Neuronal stem cell (in vitro differentiated cells): ENCODE measurements at places on chromosomes 7 and 10.

- H3K4me1 ChIP-seq, result peaks cover 2% of the 10 kb centered on the region
- no peak overlapping the region for H3K4me3 ChIP-seq
- DNase-seq, result no peak
- no peaks in the 10 kb centered on the region for H3K27me3 ChIP-seq
Measured at GRCh38 chr7:41942468-41943093, 239.7 kb upstream of the INHBA start.

DNA sequence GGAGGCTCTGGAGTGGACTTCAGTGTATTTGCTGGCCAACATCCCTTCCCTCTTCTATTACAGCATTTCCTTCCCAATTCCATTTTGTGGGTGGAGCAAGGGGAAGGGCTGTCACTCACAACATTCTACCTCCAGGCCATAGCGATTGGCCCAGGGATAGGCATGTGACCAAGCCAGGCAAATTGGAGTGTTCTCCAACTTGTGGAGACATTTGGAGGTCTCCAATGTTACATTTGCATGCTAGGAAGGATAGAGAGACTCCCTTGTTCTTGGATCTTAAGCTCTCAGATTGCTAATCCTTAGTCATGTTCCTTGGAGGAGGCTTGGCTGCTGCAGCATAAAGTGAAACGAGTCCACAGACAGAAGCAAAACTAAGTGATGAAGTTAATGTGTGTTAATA lies 95.6 kb upstream of the KIF5B start:
- H3K4me3 ChIP-seq, result no peak overlapping the region
- no peaks in the 10 kb centered on the region for H3K4me1 ChIP-seq
- no peaks in the 10 kb centered on the region for H3K36me3 ChIP-seq
- H3K27me3 ChIP-seq, result no peaks in the 10 kb centered on the region
- H3K27ac ChIP-seq, result no peak overlapping the region

GRCh38 chr7:41261080-41261479 lies 441.8 kb downstream of the INHBA start:
- H3K4me1 ChIP-seq, result no peaks in the 10 kb centered on the region
- H3K27me3 ChIP-seq, result no peaks in the 10 kb centered on the region
- no peak overlapping the region for H3K4me3 ChIP-seq
- H3K27ac ChIP-seq, result no peak overlapping the region
- no peak for DNase-seq

GRCh38 chr7:155576416-155576815 lies 30.1 kb upstream of the CNPY1 start:
- peaks cover 28% of the 10 kb centered on the region for H3K27me3 ChIP-seq
- no peak overlapping the region for H3K27ac ChIP-seq
- no peak for DNase-seq
- H3K36me3 ChIP-seq, result no peaks in the 10 kb centered on the region
- H3K4me1 ChIP-seq, result peaks cover 4% of the 10 kb centered on the region

DNA sequence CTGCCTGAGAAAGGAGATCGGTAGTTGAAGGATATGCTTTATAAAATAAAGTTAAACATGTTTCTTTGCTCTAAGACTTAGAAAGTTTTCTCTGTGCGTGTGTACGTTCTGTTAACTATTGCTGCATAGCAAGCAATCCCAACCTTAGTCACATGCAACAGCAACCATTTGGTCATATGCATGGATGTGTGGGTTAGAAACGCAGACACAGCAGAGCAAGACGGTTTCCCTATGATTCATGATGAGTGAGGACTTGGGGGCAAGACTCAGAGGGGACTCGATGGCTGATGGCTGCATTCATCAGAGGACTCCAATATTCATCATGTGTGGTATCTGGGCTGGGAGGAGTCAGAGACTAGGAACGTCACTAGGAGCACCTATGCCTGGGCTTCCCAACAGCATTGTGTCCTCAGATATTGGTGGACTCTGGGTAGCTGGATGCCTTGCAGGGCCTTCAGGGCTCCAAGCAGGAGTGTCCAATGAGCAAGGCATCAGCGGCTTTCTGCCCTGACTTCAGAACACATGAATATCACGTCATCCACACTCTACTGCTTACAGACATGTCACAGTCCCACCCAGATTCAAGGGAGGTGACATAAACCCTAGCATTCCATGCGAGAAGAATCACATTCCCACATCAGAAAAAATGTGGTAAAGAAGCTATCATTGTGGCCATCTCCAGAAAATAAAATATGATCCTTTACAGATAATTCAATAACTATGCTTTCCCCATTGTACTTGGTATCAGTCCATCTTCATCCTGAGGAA lies 731.2 kb downstream of the TNS3 start:
- no peak overlapping the region for H3K4me3 ChIP-seq
- no peak overlapping the region for H3K27ac ChIP-seq
- H3K27me3 ChIP-seq, result no peaks in the 10 kb centered on the region
- DNase-seq, result no peak

GRCh38 chr7:101586078-101586905 lies 42.8 kb downstream of the MYL10 start:
- no peak overlapping the region for H3K4me3 ChIP-seq
- H3K4me1 ChIP-seq, result peaks cover 4% of the 10 kb centered on the region
- DNase-seq, result no peak
- H3K36me3 ChIP-seq, result no peaks in the 10 kb centered on the region

DNA sequence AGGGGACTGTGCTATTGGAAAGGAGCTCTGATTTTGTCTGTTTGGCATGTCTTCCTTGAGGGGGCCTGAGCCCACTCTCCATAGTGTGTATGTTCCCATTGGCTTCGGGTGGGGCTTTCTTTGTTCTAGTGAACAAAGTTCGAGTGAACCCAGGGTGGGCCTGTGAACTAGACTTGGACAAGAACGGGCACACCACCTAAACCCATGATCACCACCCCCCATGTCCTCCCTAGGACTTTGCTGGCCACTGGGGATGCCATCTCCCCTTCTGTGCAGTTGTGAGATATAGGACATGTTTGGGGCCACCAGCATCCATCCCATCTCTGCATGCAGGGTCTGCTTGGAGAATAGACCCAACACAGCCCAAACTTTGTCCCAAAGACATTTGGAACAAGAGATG lies 195.5 kb upstream of the LYZL2 start:
- peaks cover 4% of the 10 kb centered on the region for H3K27me3 ChIP-seq
- no peak for DNase-seq
- H3K4me1 ChIP-seq, result no peaks in the 10 kb centered on the region
- H3K4me3 ChIP-seq, result no peak overlapping the region

DNA sequence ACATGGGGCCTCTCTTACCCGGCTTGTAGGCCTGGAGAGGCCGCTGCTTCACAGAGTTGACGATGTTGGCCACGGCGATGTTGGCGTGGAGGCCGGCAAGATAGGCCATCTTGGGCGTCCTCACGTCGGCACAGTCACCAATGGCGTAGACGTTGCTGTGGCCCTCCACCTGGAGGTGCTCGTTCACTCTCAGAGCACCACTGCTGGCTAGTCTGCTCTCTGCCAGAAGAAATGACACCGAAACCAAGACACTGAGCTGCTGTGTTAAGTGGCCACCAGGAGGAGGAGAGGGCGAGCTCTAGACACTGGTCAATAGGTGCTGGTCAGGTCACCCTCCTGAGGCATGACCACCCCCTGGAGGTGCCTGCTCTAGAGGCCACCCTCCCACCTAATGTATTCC lies 17.7 kb downstream of the AIFM2 start:
- peaks cover 38% of the 10 kb centered on the region for H3K36me3 ChIP-seq
- H3K27ac ChIP-seq, result no peak overlapping the region
- no peak for DNase-seq
- H3K27me3 ChIP-seq, result no peaks in the 10 kb centered on the region
- H3K4me3 ChIP-seq, result no peak overlapping the region

DNA sequence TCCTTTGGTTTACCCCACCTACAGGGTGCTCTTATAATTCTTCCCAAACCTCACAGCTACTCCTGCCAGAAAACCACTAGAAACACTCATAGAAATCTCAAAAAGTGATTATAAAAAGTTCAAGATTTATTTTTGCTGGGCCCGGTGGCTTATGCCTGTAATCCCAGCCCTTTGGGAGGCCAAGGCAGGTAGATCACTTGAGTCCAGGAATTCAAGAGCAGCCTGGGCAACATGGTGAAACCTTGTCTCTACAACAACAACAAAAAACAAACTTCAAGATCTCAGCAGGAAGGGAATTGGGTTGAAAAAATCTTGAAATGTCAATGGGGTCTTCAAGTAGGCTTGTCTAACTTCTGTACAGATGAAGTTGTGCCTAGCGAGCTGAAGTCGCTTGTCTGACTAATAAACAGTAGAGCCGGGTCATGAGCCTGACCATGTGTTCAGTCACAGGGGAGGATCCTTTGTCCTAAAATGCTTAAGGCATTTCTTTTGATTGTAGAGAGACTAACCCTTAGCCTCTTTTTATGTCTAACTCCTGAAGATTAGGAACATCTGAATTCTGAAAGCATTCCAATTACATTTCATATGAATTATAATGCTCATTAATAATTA lies 124.6 kb downstream of the NOC3L start:
- H3K36me3 ChIP-seq, result peaks cover 1% of the 10 kb centered on the region
- no peak overlapping the region for H3K27ac ChIP-seq
- H3K4me1 ChIP-seq, result no peaks in the 10 kb centered on the region

DNA sequence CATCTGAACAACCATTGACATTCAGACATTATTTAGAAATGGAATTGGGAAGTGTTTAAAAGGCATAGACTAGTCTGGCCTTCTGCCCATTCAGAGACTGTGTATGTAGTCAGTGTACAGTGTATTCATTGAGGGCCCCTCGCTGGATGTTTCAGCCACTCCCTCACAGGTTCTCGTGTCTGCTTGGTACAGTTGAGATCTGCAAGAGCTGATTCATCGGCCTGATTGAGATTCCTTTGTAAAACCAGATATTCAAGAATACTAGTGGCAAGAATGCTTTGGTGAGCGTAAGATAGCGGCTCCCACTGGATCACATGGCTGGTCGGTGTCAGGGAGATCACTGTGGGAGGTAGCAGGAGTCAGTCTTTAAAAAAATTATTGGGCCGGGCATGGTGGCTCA lies 119.5 kb downstream of the TCF7L2 start:
- no peaks in the 10 kb centered on the region for H3K27me3 ChIP-seq
- H3K4me1 ChIP-seq, result peaks cover 4% of the 10 kb centered on the region
- no peak overlapping the region for H3K27ac ChIP-seq
- H3K36me3 ChIP-seq, result peaks cover 4% of the 10 kb centered on the region
- no peak for DNase-seq

DNA sequence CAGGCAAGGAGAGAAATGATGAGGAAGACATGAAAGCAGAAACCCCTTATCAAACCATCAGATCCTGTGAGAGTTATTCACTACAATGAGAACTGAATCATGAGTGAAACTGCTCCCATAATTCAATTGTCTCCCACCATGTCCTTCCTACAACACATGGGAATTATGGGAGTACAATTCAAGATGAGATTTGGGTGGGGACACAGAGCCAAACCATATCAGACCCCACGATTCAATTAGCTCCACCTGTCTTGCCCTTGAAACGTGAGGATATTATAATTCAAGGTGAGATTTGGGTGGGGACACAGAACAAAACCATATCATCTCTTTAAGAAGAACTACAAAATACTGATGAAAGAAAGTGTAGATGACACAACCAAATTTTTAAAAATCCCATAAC lies 128.9 kb downstream of the IMMP2L start:
- H3K27ac ChIP-seq, result no peak overlapping the region
- H3K4me3 ChIP-seq, result no peak overlapping the region
- no peaks in the 10 kb centered on the region for H3K36me3 ChIP-seq
- no peaks in the 10 kb centered on the region for H3K27me3 ChIP-seq
- DNase-seq, result no peak

- no peak for DNase-seq
- no peaks in the 10 kb centered on the region for H3K36me3 ChIP-seq
- no peaks in the 10 kb centered on the region for H3K4me1 ChIP-seq
Measured at GRCh38 chr10:21272643-21273399, 252.7 kb downstream of the SKIDA1 start.

DNA sequence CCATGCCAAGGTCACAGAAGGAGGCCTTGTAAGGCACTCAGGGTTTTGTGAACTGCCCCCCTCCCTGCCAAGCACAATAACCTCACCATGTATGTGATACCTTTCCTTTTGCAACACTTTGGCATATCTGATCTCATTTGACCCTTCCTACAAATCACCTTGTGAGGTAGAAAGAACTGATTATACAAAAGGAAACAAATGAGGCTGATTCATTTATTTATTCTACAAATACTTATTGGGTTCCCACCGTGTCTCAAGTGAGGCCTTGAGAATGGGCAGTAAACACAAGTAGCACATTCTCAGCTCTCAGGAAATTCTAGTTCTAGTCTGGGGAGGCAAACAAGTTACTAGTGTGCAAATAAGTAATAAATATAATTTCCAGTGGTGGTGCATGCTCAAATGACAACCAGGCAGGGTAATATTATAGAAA lies 19.6 kb downstream of the PLCE1 start:
- H3K27me3 ChIP-seq, result no peaks in the 10 kb centered on the region
- H3K36me3 ChIP-seq, result no peaks in the 10 kb centered on the region
- DNase-seq, result no peak
- no peak overlapping the region for H3K27ac ChIP-seq
- H3K4me3 ChIP-seq, result no peak overlapping the region

GRCh38 chr7:23347682-23348180 lies 48.6 kb downstream of the MALSU1 start:
- H3K27me3 ChIP-seq, result no peaks in the 10 kb centered on the region
- peaks cover 93% of the 10 kb centered on the region for H3K36me3 ChIP-seq
- DNase-seq, result no peak

GRCh38 chr7:134514663-134515062 lies 12.7 kb upstream of the AKR1B10 start:
- H3K4me3 ChIP-seq, result no peak overlapping the region
- H3K27me3 ChIP-seq, result peaks cover 17% of the 10 kb centered on the region

GRCh38 chr7:131829947-131830558 lies 273.6 kb upstream of the PODXL start:
- H3K4me1 ChIP-seq, result peaks cover 29% of the 10 kb centered on the region
- no peak for DNase-seq
- no peaks in the 10 kb centered on the region for H3K36me3 ChIP-seq
- H3K4me3 ChIP-seq, result no peak overlapping the region
- H3K27me3 ChIP-seq, result peaks cover 7% of the 10 kb centered on the region
- H3K27ac ChIP-seq, result no peak overlapping the region

GRCh38 chr10:124539935-124540641 lies 78.5 kb downstream of the LHPP start:
- no peak overlapping the region for H3K4me3 ChIP-seq
- H3K27ac ChIP-seq, result no peak overlapping the region
- no peaks in the 10 kb centered on the region for H3K27me3 ChIP-seq
- peak; percentile 57 for DNase-seq
- no peaks in the 10 kb centered on the region for H3K36me3 ChIP-seq
- peaks cover 8% of the 10 kb centered on the region for H3K4me1 ChIP-seq

DNA sequence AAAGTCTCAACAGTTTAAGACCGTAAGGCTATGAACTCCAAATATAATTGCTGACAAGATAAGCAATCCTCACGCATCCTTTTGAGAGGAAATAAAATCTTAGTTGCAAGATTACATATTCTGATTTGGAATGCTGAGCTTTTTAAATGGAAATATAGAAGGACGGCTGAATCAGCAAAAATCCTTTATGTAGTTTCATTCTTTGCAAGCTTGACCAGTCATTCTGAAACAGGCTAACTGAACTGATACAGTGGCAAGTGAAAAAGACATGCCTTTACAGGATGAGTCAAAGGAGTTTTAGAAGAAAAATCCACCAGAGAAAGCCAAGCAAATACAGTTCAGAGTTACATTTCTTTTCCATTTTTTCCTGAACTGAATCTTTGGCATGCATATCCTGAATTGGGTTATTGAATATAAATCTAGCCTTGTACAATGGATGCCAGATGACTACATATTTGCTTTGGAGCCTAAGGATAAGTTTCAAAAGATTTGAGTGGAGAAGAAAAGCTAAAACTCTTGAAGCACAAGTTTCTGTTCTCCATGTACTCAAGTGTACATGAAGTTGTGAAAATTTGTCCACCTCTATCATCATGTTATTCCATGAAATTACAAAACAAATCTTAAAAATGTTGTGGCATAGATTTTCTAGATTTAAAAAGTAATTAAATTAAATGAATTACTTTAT lies 4.4 kb downstream of the VIM start:
- peaks cover 80% of the 10 kb centered on the region for H3K36me3 ChIP-seq
- no peak overlapping the region for H3K27ac ChIP-seq
- no peak for DNase-seq
- no peak overlapping the region for H3K4me3 ChIP-seq
- H3K27me3 ChIP-seq, result no peaks in the 10 kb centered on the region
- peaks cover 25% of the 10 kb centered on the region for H3K4me1 ChIP-seq
